NCI-H1417 (cell line): ENCODE measurements at places on chromosomes 4 and X.
A peak's percentile ranks its signal among the peaks of the same experiment; 100 is the strongest.

DNA sequence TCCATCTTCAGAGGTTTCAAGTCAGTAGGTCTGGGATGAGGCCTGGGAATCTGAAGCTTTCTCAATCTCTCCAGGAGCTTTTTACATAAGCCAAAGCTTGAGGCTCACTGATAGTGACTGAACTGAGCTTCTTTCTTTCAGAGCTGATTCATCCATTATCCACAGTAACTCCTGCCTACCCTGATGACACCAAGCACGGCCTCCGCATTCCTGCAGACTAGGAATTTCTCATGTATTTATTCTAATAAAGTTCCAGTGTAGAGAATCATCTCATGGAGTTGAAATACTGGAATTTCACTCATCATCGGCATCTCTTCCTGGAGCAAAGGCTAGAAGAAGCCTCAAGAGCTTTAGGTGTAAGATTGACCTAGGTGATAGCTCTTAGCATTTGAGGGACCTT is 12.1 kb upstream of the DCTD start:
- DNase-seq, result no peak

- DNase-seq, result no peak
Measured at GRCh38 chr4:8434251-8435073, 6.1 kb downstream of the ACOX3 start.

- DNase-seq, result no peak
Measured at GRCh38 chr4:5162909-5163508, 111.7 kb downstream of the STK32B start.

GRCh38 chrX:101398694-101399093 is 7.9 kb downstream of the RPL36A start:
- no peak for DNase-seq

DNA sequence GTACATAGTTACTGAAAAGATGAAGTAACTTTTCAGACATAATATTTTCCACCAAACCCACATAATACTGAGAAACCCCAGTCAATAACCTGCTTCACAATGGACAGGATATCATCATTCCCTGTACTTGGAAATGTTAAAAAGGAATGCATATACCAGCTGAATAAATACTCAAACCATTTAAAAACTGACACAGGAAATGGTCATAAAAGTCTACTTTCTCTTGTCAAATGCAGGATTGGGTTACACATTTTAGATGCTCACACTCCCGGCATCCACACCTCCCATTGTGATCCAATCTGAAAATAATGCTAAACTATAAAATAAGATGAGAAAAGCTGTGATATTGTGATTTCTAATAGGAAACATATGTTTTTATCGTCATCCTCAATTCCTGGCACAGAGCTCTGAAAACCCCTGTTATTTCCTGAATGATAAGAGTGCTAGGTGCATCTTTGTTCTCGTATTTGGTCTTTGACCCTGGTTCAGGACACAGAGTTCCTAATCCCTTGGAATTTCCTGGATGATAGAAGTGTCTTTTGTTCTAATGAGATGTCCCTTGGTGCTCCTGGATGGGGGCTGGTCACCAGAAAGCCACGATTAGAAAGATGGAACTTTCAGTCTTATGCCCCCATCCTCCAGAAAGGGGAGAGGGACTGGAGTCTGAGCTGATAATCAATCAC is 821.3 kb downstream of the TRIML1 start:
- DNase-seq, result no peak

DNA sequence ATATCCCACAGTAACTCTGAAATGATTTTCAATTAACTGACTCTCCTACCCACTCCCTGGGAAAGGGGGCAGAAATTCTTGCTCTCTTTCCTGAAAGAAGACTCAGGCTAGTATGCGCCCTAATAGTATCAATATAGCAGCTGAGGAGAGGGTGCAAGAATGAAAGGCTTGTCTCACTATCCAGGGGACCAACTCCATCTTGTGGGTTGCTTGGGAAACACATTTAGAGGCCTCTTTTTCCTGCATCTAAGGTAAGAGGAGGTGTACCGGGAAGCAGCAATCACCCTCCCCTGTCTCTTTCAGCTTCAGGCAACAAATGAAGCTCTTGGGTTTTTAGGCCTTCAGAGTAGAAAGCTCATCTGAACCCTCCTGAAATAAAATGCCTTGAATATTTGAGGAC is 11.3 kb downstream of the TMEM255A start:
- DNase-seq, result peak; percentile 57

GRCh38 chrX:40144576-40144975 is 46.8 kb upstream of the BCOR start:
- no peak for DNase-seq

GRCh38 chr4:57037982-57038604 is 59.4 kb downstream of the POLR2B start:
- peak; percentile 73 for DNase-seq

DNA sequence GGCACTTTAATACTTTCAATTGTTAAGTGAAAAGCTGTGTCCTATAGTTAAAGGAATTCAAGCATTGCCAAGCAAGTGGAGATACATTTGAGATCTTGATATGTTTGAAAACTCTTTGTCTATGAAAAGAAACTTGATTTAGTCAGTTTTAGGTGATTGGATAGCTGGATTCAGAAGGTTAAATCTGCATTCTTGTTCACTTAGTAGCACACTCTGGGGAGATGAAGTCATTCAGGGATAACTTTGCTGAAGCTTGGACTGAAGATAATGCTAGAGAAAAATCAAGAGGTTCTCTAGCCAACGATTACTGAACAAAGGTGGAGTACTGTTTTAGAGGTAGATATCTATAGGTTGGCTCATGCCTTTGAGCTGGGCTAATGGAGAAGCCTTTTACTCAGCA is 90.6 kb downstream of the DCAF8L2 start:
- DNase-seq, result no peak

- DNase-seq, result no peak
Measured at GRCh38 chrX:133783274-133783673, 202.1 kb downstream of the GPC3 start.

GRCh38 chr4:156886481-156886880 is 85.1 kb downstream of the PDGFC start:
- DNase-seq, result no peak

DNA sequence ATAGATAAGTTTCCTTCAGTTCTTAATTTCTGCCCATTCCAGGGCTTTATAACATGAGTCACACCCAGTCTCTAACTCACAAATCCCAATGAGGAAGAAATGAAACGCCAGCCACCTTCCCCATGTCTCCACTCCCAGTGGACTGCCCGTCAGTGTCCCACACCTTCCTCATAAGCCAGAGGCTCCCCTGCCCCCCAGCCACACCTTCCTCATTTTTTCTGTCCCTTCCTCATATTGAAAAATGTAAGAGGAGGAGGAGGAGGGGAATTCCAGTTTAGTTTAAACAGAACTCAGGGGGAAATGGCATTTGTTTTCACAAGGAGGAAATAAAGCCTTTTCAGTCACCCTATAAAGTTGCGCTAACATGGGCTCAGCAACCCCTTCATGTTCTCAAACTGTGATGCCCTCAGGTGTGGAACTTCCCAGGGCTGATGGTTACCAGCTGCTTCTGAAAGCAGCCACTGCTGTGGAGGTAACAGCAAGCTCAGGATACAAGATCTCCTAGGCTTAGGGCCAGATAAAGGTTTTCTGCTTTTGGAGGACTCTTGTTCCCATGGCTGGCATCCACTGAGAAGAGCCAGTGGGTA is 97.8 kb downstream of the PARM1 start:
- no peak for DNase-seq

- peak; percentile 80 for DNase-seq
Measured at GRCh38 chr4:108172753-108173598, 4.2 kb upstream of the LEF1 start.

- no peak for DNase-seq
Measured at GRCh38 chrX:72020204-72020603, 109.6 kb downstream of the NHSL2 start.

- no peak for DNase-seq
Measured at GRCh38 chrX:87265518-87265917, 252.1 kb upstream of the KLHL4 start.

DNA sequence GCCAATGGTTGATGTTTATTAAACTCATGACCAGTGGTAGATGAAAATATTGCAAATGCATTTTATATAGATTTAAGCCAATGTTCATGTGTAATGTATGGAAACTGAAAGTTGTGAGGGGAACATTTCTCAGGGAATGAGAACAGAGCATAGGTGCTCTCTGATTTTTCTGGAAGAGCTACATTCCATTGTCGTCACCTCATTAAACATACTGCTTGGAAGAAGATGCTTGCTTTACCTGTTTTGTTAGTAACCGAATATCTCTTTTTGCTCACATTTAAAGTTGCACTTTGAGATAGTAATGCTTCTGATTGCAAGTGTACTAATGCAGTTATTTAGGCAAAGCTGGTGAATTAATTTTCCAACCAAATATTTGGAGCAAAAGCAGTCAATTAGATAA is 93.8 kb upstream of the CLCN4 start:
- no peak for DNase-seq

DNA sequence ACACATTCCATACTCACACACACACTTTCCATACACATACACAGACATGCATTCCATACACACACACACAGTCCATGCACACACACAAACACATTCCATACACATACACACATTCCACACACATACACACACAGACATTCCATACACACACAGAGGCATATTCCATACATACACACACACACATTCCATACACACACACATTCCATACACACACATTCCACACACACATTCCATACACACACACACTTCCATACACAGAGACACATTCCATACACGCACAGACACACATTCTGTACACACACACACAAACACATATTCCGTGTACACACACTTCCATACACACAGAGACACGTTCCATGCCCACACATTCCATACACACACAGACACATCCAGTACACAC is 14.8 kb downstream of the LINC00632 start:
- no peak for DNase-seq

DNA sequence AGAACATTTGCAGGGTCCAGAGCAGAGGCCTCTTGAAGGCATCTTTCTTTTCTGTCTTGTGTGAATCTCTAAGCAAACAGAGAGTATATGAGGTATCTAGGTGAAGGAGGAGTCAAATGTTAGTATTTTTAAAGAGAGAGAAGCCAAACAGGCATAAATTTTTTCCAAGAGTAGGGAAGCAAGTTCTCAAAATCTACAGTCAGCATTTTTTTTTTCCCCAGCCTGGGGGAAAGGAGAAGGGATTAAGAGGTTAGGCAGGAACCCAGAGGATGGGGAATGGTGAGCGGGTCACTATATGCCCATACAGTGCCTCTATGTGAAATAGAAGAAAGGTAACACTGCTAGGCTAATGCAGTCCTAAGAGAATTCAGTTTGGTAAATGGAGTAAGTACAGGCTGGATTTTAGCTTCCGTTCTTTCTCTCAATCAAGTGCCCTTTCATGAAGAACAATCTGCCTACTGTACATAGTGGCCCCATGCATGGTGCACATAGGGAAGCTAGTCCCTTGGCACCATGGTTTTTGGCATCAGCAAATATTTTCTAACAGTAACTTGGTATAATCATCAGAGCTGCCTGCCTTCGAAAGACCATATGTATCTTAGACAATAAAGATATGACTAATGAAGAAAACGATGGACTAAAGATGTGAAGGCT is 163.1 kb upstream of the MAB21L2 start:
- DNase-seq, result no peak
